ENCODE measurements at places on chromosomes 11 and 22.

DNA sequence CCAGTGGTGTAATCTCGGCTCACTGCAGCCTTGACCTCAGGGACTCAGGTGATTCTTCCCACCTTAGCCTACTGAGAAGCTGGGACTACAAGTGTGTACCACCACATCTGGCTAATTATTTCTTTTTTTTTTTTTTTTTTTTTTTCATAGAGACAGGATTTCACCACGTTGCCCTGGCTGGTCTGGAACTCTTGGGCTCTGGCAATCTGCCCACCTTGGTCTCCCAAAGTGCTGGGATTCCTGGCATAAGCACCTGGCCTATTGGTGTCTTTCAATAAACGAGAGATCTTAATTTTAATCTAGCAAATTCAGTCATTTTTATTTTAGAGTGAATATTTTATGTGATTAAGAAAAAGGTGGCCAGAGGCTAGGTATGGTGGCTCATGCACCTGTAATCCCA lies 40.1 kb downstream of the DGCR2 start:
- DNase-seq = no peak

GRCh38 chr11:64032050-64032449 lies 3.7 kb upstream of the FLRT1 start:
- DNase-seq = no peak

GRCh38 chr11:41449483-41450050 lies 9.9 kb downstream of the LRRC4C start:
- no peak for DNase-seq

- no peak for DNase-seq
Measured at GRCh38 chr22:46052331-46052771, 75.4 kb upstream of the WNT7B start.

DNA sequence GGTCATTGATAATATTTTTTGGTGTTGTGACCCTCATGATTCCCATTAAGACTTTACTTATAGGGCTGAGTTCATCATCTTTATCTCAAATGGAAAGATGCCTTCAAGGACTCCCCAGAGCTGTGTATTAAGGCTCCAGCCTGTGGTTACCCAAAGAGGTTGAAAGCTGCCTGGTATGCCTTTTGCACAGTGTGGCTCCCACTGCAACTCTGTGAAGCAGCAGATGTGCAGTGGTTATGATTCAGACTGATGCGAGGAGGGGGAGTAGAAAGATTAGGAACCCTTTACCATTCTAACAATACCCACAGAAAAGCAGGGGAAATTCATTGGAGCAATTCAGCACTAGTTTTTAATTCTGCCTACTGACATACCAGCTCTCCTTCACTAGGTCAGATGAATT lies 560.0 kb downstream of the INSC start:
- DNase-seq = no peak

- no peak for DNase-seq
Measured at GRCh38 chr11:114252767-114253166, 43.4 kb upstream of the NNMT start.
